Kidney (tissue), 22 donors: ENCODE measurements at places on chromosomes 1 and 21. TPM values are rescaled to one million over a fixed set of nuclear protein-coding genes. Genes with fewer than 3 reads are reported as not detected.

DNA sequence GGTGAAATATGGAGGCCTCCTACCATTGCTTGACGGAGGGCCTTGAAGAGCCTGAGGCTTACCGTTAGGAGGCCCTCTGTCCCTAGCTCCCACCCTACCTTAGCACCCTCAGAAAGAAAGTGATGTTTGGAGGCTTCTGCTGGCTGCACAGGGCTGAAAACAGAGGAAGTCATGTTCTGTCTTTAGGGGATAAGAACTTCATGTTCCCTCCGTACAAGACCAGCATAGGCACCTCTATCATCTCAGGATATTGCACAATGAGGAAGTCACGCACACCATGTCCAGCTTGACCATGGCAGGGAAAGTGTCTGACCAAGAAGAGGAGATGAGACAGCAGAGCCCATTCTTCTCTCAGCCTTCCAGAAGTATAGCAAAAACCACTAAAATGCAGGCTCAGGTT, 13.8 kb downstream of the ADORA3 start:
- no peaks in the 10 kb centered on the region for H3K36me3 ChIP-seq
- H3K4me3 ChIP-seq = no peak overlapping the region
- DNase-seq = no peak
- no peaks in the 10 kb centered on the region for H3K27me3 ChIP-seq

GRCh38 chr1:21607549-21608529, 61.3 kb downstream of the RAP1GAP start:
- H3K4me3 ChIP-seq = no peak overlapping the region
- DNase-seq = peak; percentile 92
- no peak overlapping the region for H3K27ac ChIP-seq
- no peaks in the 10 kb centered on the region for H3K27me3 ChIP-seq
- H3K36me3 ChIP-seq = no peaks in the 10 kb centered on the region

The AVPR1B gene
- 0.69 TPM for total RNA-seq

The HCN3 gene
- total RNA-seq = 3.3 TPM

The SYTL1 gene
- total RNA-seq = 19.3 TPM
